ENCODE measurements at places on chromosomes 1 and 21.

GRCh38 chr1:29556657-29557056 is 320.3 kb downstream of the PTPRU start:
- DNase-seq = no peak

DNA sequence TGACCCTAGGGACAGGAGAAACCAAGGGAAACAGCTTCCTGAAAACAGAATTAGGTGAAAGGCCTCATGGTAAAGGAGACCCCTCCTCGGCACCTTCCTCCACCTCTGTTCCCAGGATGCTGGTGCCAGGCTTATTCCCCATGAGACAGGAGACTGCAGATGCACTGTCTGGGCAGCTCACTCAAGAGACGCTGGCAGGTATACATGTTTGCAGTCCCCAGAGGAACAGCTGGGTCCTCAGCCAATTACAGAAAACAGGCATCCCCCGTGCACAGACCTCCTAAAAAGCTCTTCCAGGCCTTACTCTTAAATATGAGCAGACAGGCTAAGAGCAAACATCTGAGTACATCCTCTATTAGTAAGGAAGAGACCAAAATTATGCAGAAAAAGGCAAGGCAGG is 6.5 kb downstream of the CCSAP start:
- DNase-seq = no peak

GRCh38 chr1:15577691-15578090 is 7.2 kb downstream of the AGMAT start:
- no peak for DNase-seq

GRCh38 chr1:202207292-202207691 is 13.7 kb downstream of the LGR6 start:
- DNase-seq = no peak

GRCh38 chr1:30562559-30562958 is 160.8 kb downstream of the MATN1 start:
- DNase-seq = no peak

- no peak for DNase-seq
These were observed 209.3 kb upstream of the C1orf105 start for GRCh38 chr1:172211221-172211620.

DNA sequence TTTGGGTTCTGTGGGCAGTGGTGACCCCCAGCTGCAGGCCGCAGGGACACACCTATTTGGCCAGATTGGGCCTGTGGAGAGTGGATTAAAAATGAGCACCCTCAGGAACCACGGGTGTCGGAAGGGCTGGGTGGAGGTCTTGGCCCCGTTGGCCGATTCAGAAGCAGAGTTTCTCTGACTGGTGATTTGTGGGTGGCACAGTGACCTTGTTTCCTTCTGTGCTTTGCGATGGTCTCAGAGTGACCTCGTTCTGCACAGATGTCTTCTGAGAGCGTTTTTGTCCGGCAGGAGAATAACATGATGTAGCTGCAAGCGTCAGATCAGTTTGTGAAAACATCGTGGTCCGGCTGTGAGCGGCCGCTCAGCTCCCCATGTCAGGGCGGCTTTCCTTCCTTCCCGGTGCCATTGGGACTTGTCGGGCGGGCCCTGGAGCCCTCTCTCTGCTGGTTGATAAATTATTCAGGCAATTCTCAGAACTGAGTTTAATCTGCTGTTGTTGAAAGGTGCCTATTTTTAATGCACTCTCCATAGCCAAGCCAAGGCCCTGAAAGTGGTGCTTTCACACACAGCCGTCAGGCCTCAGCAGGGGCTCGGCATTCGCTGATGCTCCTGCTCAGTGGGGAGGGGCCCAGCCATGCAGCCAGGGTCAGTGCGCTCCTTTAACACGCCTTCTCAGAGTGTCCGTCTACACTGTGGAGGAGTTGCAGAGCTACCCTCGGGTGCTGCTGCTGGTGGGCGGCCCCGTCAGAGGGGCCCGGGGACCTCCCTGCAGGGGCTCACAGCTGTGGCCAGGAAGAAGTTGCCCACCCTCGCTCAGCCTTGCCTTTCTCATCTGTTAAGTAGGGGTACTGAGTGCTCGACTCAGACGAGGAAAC is 26.8 kb downstream of the TRPM2 start:
- no peak for DNase-seq

- no peak for DNase-seq
These were observed 53.4 kb downstream of the DMAP1 start for GRCh38 chr1:44266400-44267344.

DNA sequence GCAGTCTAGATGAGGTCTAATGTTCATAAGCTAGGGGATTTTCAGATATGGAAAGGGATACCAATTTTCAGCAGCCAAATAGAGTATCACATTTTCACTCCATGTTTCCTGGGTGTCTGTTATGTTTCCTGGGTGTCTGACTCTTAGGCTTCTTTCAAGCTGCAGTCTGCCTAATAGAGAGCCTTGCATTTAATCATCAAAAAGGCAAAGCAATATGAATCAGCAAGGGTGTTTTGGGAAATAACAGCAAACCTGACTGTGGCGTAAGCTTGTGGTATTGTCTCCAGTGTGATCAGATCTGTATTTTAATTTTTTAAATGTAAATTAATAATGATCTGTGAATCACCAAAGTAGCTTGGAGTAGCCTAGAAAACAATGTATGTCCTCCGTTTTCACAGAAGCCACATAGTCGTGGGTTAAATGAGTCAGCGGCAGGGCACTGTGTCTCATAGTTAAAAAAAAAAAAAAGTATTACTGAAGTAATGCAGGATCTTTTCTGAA is 10.4 kb downstream of the LGALS8 start:
- DNase-seq = peak; percentile 44

GRCh38 chr1:56437959-56438358 is 141.4 kb downstream of the PLPP3 start:
- no peak for DNase-seq

- DNase-seq = no peak
These were observed 499.6 kb upstream of the B3GALT2 start for GRCh38 chr1:193685986-193686385.

- DNase-seq = peak; percentile 73
These were observed 131.5 kb downstream of the CNIH3 start for GRCh38 chr1:224747578-224747977.

DNA sequence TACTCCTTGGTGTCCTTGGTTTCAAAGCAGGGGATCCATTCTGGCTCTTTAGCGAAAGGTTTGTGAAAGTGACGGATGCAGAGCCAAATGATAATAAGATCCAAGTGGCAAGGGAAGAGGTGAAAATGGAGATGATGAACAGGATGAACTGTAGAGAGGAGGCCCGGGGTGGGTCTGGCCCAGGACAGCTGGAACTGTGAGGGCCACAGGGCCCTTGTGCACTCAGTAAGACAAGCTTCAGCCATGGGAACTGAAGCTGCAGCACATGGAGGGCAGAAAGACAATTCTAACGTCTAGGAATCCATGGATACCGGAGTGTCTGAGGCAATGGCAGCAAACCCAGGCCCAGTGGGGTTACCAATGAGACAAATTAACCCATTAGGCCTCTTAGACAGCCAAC is 4.8 kb downstream of the KCNA2 start:
- DNase-seq = no peak

GRCh38 chr1:236819856-236820255 is 24.8 kb downstream of the MTR start:
- DNase-seq = no peak

GRCh38 chr1:91609551-91609950 is 108.9 kb downstream of the CDC7 start:
- DNase-seq = no peak

DNA sequence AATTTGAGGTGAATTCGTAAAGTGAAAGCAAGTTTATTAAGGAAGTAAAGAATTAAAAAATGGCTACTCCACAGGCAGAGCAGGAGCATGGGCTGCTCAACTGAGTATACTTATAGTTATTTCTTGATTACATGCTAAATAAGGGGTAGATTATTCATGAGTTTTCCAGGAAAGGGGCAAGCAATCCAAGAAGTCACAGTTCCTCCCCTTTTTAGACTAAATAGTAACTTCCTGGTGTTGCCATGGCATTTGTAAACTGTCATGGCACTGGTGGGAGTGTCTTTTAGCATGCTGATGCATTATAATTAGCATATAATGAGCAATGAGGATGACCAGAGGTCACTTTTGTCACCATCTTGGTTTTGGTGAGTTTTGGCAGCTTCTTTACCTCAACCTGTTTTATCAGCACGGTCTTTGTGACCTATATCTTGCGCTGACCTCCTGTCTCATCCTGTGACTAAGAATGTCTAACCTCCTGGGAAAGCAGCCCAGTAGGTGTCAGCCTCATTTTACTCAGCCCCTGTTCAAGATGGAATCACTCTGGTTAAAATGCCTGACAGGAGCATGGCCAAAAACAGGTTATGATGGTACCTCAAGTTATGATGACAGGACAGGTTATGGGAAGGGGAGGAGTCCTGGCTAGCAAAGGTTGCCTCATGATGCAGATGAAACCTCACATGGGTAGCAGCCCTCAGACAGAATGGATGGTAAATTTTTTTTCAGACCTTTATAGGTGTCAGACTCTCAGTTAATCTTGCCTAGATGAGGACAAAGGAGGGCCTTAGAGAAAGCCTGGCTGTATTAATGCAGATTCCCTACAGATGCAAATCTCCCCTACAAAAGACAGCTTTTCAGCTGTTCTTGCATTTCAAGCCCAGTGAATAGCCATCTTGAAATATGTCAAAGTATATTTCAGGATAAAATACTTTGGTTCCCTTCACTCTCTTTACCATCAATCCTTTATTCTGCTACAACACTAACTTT is 49.7 kb downstream of the SIPA1L2 start:
- no peak for DNase-seq

DNA sequence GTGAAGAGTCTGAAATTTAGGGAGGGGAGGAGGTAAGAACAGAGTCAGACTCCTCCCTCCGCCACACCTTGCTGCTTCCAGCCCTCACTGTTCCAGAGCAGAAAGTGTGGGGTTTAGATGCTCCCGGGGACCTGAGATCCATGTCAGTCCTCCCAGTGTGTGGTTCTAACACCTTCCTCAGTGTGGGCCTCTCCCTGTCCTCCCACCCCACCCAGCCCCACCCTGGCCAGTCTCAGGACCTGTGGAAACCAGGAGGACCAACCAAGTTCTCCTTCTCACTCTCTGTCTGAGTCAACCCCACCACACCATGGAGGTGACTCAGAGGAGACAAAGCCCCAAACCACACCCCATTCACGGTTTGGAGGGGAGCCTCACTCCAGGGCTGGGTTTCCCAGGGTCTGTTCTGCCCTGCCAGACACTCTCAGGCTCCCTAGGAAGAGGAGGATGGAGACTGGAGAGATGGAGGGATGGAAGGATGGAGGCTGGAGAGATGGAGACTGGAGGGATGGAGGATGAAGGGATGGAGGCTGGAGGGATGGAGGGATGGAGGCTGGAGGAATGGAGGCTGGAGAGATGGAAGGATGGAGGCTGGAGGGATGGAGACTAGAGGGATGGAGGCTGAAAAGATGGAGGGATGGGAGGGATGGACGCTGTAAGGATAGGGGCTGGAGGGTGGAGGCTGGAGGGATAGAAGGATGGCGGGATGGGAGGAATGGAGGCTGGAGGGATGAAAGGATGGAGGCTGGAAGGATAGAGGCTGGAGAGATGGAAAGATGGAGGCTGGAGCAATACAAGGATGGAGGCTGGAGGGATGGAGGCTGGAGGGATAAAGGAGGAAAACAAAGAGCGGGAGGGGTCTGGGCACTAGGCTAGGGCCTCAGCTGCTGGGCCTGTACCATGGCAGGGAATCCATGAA is 100.9 kb upstream of the RUNX3 start:
- peak; percentile 93 for DNase-seq

GRCh38 chr21:36079010-36079649 is 9.3 kb downstream of the CBR1 start:
- DNase-seq = peak; percentile 82

GRCh38 chr1:230975636-230976035 is 3.0 kb downstream of the TTC13 start:
- no peak for DNase-seq

DNA sequence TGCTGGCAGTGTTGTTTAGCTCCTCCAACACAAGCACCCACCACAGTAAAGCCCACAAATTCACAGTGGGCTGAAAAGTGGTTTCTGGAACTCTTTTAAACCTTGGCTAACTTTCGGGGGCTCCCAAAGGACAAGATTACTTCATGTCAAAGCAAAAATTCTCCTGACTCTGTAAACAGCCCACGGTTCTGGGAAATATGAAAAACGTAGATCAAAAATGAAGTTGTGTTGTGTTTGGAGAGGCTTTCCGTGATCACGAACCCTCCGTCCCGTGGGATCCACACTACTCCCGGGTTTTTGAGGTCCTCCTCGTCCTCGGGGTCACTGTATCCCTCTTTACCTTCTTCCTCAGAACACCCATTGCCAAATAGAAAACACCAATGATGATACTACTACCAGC is 159.0 kb upstream of the RUNX1 start:
- DNase-seq = no peak

DNA sequence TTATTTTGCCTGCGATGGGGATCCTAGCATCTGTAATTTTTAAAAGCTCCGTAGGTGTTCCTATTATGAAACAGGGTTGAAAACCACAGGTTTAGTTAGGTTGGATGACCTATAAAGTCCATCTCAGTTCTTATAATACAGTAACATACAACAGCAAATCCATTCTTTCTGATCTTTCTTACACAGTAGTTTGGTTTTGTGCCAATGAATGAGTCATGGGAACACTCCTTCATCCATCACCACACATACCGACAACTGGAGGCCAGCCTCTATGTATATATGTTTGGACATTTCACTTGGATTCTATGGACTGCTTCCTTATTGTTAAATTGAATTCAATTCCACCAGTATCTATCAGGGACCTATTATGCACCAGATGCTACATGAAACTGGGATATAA is 118.4 kb upstream of the L1TD1 start:
- no peak for DNase-seq

- no peak for DNase-seq
These were observed 62.0 kb downstream of the TOR1AIP2 start for GRCh38 chr1:179815641-179816040.

- no peak for DNase-seq
These were observed 936 bp downstream of the PAQR6 start for GRCh38 chr1:156246781-156247459.

- peak; percentile 28 for DNase-seq
These were observed 260.3 kb downstream of the GRIK3 start for GRCh38 chr1:36773827-36774541.

DNA sequence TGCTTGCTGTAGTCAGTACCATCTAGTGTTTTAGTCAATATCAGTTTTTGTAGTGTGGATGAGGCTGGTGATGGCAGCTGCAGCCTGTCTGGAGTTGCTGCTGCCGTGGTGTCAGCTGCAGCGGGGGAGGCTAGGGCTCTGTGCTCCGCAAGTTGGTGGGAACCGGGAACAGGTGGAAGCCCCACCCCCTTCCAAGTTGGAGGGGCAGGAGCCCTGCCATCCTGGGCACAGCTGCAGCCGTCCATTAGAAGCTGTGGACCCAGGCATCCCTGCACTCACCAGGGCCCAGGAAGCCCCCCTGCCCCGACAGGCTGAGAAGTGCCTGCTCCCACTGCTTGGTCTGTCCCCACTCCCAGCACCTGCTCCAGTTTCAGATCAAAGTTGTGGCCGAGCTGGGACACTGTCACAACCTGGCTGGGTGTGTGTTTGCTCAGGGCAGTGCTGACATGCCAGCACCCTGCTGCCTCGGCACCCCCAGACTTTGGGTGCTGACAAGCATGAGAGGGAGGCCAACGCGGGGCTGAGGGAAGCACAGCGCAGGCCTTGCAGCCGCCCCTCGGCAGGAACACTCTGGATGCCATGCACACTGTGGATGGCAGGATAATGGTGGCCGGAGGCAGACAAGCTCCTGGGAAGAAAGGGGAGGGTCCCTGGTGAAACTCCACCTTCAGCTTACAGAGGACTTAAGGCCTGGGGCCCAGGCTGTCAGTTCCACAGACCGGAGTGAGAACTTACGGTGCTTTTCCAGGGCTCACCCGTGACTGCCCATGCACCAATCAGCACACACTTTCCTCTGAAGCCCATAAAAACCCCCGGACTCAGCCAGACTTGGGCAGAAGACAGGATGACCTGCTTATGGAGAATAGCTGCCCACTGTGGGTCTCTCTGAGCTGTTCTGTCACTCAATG is 86.9 kb downstream of the ADARB1 start:
- no peak for DNase-seq
